ENCODE measurements at places on chromosomes 7 and 10. TPM values are rescaled to one million over a fixed set of nuclear protein-coding genes. Genes with fewer than 3 reads are reported as not detected.

DNA sequence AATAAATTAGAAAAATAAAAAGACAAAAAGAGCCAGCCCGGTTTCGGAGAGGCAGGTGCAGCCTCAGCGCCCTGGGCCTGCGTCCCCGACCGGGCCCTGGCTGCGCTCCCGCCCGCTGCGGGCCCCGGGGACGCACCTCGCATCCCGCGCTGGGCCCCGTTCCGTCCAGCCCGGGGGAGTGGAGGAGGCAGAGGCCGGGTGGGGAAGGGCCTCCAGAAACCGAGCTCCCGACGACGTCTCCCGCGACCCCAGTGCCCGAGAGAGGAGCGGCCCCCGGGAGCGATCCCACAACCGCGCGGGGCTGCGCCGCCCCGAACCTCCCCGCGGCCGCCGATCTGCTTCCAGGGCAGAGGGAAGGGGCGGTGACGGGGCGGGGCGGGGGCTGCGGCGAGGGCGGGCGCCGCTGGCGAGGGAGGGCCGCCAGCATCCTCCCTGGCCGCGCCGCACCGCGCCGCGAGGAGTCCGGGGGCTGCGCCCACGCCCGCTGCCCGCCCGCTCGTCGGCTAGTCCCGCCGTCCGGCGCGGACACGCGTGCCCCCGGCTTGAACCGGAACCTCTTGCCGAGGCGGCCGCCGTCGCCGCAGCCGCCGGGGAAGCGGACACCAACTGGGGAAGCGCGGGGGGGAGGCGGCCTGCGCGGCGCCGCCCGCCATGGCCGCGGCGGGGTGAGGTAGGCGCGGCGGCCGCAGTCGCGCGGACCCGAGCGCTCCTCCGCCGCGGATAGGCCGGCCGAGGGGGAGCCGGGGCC lies at the start of gene CCNY:
Gene CCNY (plus strand): TSS at position 426 of the 748 bp plus-strand sequence. CDS start 545 bp downstream, outside the sequence.
- DNase-seq, result peak; percentile 33

NRCAM gene
- total RNA-seq, result 9.7 TPM

ADIRF gene
- 112 TPM for total RNA-seq

DNA sequence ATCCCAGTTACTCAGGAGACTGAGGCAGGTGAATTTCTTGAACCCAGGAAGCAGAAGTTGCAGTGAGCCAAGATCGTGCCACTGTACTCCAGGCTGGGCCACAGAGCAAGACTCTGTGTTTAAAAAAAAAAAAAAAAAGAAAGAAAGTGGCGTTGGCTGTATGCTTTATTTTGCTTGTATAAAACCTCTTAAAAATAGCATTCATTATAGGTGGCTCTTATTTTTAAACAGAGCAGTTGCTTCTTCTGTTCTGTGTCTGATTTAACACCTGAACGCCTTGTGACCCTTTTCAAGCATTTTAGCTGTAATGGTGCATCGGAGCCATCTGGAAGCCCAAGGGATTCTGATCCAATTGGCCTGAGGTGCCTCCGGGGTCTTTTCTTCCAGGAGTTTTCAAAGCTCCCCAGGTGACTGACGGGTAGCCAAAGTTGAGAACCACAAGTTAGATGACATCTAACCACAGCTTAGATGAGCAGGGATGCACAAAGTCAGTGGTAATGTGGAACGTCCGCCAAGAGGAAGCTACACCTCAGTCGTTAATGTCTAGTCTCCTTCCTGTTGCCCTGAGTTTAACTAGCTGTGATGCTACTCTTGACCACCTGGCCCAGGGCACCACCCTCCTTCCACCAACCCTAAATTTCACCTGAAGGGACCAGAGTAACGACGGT lies 274.6 kb upstream of the KLF6 start:
- DNase-seq, result no peak

DNA sequence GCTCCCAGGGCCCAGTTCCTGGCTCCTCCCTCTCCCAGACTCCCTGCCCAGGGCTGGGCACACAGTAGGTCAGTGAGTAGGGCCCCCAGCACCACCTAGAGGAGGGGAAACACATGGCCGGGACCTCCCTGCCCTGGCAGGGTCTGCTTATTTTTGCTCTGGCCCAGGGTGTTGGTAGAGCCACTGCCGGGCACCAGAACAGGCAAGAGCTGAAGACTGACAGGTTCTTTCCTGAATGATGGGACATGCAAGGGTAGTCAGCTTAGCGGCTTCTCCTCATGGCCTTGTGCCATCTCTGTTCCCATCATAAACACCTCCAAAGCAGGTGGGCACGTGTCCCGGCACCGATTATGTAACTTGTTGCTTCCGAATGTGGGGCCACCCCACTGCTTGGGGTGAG lies 86.5 kb downstream of the NEURL1 start:
- no peak for DNase-seq

GRCh38 chr7:156896388-156897022 lies 3.5 kb upstream of the LMBR1 start:
- DNase-seq, result no peak

DNA sequence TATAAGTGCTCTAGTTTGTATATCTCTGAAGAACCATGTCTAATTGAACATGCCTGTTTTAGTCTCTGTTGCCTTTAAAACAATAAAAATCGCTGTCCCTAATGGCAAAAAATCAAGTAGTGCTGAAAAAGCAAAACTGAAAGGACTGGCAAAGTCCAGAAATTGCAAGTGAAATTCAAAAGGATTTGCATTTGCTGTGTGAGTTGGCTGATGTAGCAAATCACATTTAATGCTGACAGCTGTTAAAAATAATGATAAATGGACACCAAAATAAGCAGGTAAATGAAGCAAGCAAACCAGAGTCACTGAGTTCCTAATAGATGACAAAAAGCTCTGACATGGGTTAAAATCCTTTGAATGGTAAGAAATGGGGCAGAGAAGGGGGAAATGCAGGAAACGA lies 874.1 kb downstream of the GRM8 start:
- no peak for DNase-seq

GRCh38 chr7:41630741-41631140 lies 72.1 kb downstream of the INHBA start:
- DNase-seq, result no peak

GRCh38 chr7:20064974-20065862 lies 152.0 kb downstream of the MACC1 start:
- DNase-seq, result no peak

GRCh38 chr7:17492437-17492836 lies 194.0 kb downstream of the AHR start:
- no peak for DNase-seq

ITGB8 gene
- 106 TPM for total RNA-seq

- DNase-seq, result no peak
Observed at GRCh38 chr10:9762966-9763656, 1254.6 kb upstream of the CELF2 start.

LSM8 gene
- total RNA-seq, result 62.2 TPM

- peak; percentile 46 for DNase-seq
Observed at GRCh38 chr7:46432708-46433107, 511.6 kb upstream of the IGFBP3 start.

GRCh38 chr7:35648367-35648766 lies 46.6 kb downstream of the HERPUD2 start:
- DNase-seq, result no peak

DNA sequence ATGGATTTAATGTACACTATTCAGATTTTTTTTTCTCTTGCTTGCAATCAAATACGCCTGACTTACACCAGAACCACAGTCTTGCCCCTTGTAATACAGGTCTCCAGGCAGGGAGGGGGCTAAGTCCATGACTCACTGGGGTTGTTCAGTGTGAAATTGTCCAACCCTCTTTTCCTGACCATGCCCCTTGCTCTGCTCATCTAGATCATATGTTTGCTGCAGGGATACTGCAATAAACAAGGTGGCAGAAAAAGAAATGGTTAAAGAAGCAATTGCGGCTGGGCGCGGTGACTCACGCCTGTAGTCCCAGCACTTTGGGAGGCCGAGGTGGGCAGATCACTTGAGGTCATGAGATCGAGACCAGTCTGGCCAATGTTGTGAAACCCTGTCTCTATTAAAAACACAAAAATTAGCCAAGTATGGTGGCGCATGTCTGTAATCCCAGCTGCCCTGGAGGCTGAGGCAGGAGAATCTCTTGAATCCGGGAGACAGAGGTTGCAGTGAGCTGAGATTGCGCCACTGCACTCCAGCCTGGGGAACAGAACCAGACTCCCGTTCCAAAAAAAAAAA lies 85.5 kb downstream of the TMEM130 start:
- DNase-seq, result no peak

GRCh38 chr7:116753130-116753529 lies 81.1 kb downstream of the MET start:
- no peak for DNase-seq

GRCh38 chr7:44965937-44966730 lies 12.7 kb downstream of the MYO1G start:
- no peak for DNase-seq

DNA sequence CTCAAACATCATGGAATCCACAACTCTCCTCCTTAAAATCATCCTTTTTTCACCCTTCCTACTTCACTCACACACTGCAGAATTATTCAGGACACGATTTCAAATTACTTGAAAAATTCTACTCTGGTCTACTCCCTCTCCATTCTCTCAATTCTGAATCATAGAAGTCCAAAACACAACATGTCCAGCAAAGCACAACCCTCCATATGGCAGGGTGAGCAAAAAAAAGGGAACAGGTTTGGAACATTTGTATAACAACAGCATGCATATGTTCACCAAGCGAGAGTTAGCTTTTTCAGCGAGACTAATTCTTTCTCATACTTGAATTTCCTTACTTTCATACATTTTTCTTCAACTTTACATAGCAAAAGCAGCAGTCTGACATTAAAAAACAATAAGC lies 73.4 kb downstream of the ABI1 start:
- no peak for DNase-seq

GRCh38 chr10:94803307-94803706 lies 40.8 kb downstream of the CYP2C19 start:
- DNase-seq, result no peak

DNA sequence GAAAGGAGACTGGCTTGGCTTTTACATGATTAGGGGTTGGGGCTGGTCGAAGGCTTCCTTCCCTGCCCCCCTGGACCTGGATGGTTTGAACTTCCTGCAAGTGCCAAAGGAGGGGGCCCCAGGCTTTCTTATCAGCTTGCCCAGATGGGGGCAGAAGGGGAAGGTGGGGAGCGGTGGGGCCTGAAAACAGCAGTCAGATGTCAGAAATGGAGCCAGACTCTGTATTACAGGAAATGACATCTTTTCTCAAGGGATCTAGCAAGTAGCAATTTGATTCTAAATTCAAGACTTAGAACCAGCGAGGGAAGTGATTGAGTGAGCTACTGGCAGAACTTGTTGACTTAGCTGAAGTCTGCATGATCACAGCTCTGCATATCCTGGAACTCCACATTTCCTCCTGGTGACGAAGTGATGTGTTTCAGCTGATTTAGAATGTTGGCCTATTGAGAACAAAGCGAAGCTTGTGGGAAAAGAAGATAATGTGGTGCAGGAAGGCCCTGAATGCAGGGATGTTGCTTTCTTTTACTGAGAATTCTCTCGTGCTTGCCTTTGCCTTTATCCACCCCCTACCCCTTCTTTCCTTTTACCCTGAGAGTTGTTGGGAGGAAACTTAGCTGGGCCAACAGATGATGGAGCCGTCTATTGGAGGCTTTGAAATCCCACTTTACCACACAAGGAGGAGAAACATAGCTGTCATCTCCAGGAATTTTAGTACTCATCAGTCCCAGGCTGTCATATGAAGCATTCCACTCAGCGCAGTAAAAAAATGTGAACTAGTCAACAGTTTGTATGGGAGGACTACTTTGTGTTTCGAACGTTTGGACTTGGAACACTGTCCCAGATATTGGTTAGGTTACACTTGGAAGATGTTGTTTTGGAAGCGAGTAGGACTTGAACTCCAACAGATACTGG lies 43.2 kb downstream of the CCNY start:
- no peak for DNase-seq

FAM241B gene
- not detected for total RNA-seq

DNA sequence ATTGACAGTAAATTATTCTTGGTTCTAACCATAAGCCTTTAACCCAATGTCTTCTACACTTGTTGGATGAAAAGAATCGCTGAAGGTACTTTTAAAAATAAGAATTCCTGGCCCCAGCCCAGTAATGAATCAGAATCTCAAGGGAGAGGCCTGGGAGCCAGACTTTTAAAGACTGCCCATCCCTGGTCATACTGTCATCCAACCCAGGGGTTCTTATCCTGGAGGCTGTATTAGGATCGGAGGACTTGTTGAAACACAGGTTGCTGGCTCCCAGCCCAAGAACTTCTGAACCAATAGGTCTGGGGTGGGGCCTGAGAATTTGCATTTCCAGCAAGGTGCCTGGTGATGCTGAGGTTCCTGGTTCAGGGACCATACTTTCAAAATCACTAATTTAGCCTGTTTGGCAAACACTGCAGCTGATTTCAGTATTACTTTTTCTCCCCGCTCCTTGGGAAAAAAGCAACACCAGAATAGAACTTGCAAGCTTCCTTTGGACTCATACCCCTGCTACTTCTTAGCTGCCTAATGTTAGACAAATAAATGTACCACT lies 79.5 kb upstream of the FAM133B start:
- no peak for DNase-seq

- DNase-seq, result no peak
Observed at GRCh38 chr10:100341953-100342626, 4.9 kb upstream of the SCD start.

DNA sequence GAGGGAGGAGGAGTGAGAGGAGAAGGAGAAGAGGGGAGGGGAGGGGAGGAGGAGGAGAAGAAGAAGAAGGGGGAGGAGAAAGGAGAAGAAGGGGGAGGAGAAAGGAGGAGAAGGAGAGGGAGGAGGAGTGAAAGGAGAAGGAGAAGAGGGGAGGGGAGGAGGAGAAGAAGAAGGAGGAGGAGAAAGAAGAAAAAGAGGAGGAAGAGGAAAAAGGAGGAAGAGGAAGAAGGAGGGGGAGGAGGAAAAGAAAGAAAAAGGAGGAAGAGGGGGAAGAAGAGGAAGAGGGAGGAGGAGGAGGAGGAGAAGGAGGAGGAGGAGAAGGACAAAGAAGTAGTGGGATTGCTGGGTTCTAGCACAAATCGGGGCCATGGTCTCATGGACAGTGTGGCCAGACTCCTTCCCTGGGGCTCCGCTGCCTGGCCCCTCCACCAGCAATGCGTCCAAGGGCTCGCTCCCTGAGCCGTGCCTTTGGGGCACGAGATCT lies 4.2 kb upstream of the MAFK start:
- no peak for DNase-seq

SYT15 gene
- total RNA-seq, result 2.5 TPM

GRCh38 chr10:121899727-121900126 lies 28.1 kb downstream of the ATE1 start:
- no peak for DNase-seq
